ENCODE measurements at places on chromosomes 7 and 10.

DNA sequence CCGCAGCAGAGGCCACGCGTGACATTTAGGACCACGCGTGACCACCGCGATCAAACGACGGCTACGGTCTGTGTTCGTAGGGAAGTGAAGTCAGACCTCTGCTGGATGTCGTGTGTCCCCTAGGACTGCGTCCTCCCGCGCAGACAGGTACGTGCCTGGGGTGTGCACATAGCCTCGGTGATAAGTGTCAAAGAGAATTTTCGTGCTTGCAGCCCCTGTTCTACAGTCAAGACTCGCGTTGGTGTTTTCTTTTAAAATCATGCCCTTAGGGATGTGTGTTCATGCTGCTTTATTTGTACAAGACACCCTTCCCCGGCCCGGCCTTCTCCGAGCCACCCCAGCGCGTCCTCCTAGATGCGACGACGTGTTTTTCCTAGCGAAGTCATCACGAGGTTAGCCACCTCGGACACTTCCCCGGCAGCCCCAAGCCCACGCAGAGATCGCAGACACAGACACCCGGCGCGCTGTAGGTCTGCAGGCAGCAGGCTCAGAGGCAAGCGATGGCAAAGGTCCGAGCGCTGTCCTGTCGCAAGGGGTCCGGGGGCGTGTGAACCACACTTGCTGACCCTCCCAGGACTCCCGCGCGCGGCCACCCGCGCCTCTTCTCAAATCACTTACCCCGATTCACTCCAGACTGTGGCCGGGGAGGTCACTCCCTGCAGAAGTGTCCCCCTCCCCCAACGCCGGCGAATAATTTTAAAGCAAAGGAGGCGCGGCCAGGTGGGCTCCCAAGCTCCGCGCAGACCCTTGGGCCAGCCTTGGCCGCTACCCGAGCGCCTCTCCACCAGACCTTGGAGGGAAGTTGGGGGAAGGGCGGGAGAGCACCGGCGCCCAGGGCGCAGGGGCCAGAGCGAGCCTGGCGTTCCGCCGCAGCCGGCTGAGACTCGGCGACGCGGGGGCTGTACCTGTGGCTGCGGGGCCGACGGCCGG is 552 bp downstream of the MKX start:
- DNase-seq: peak; percentile 13

GRCh38 chr7:16816824-16817223 is 12.0 kb upstream of the AGR2 start:
- no peak for DNase-seq

DNA sequence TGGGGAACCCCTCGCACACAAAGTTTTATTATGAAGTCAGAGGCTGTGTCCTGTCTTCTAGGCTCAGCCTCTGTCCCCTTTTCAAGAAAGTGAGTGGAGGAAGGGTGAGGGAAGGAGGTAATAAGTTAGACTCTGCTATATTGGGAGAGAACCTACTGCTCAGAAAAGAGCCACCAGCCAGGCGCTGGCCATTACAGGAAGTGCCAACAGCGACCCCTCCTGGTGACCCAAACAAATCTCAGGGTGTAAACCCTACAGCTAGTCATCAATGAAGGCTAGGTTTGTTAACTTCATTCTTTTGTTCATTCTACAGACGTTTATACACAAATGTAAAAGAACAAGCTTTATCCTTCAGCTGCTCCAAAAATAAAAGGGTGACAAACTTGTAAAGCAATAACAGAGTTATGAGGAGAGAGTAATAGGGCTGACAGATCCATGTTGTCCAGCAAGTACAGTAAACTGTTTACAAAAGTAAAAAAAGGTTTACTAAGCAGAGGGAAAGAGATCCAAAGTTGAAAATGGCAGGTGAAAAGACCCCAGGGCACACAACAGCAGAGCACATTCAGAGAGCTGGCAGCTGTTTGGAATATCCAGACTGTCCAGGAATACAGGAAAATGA is 82.7 kb downstream of the FAM204A start:
- DNase-seq: peak; percentile 2

DNA sequence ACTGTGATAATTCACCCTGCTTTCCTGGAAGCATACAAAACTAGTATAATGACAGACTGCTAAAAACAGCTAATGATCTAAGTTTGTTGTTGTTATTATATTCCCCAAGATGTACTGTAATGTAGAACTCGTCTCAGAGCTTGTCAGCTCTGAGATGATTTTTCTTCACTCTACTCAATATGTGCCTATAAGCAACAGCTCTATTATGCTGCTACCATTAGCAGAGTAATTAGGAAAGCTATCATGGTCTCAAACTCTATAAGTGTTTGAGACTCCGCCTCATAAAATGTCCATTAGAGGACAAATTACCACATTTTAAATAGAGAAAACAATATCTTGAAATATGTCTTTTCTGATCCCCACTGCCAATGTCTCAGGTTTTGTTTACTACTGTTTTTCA is 476.5 kb upstream of the PCDH15 start:
- no peak for DNase-seq

- DNase-seq: no peak
Measured at GRCh38 chr10:52778511-52779392, 6.2 kb upstream of the MBL2 start.

Measured in CD4-positive, alpha-beta T cell treated with Interleukin-21 for 1 hour (primary cell).